ENCODE measurements at places on chromosomes 6 and 20.

DNA sequence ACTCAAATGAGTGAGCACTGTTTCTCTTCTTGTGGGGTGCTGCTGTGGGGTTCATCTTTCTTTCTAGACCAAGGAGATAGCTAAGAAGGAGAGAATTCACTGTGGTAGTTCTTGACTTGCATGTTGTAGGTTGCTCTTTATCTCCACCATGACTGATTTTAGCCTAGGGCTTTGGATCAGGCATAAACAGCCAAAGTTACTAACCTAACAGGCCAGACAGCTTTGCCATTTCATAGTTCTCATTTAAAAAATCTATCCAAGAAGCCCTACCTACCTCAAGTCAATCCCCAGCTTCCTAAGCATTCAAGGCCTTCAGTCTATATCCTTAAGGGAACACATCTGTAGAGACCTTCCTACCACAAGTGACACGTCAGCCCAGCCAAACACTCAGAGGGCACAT lies 107.9 kb upstream of the CARMIL1 start:
- no peak for DNase-seq

GRCh38 chr6:73817253-73817652 lies 121.2 kb downstream of the CD109 start:
- DNase-seq, result no peak

GRCh38 chr6:14635195-14635594 lies 517.6 kb downstream of the CD83 start:
- DNase-seq, result no peak

GRCh38 chr6:1461736-1462135 lies 72.4 kb downstream of the FOXF2 start:
- no peak for DNase-seq

GRCh38 chr20:46021361-46022359 lies 7.4 kb upstream of the SLC12A5 start:
- peak; percentile 71 for DNase-seq
